ENCODE measurements at places on chromosomes 2 and 18.

- DNase-seq: no peak
These were observed 1229.0 kb upstream of the NRXN1 start for GRCh38 chr2:52260904-52261303.

- no peak for DNase-seq
These were observed 483.8 kb downstream of the GALR1 start for GRCh38 chr18:77733292-77733903.

DNA sequence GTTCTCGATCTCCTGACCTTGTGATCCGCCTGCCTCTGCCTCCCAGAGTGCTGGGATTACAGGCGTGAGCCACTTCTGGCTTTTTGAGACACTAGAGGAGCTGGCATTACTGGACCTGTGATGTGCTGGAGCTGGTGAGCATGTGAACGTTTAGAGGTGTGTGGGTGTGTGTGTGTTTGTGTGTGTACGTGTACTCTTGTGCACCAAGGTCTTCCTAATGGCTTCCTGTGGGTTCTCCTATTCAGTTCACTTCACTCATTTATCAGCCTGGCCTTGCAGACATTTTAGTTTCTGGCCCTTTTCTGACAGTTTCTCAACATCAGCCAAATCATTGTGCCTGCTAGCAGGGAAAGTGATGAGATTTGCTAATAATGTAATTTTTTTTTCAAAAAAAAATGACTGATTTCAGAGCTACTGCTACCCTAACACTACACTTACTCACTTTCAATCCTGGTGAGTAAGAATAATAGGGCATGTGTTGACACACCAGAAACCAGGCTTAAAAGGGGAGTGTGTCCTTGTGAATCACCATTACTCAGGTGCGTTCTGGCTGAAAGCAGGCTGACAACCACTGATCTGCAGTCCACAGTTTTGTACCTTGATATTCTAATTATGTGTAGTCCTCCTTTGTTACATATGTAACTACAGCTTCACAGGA lies 41.0 kb upstream of the ACTR3 start:
- DNase-seq: peak; percentile 70

DNA sequence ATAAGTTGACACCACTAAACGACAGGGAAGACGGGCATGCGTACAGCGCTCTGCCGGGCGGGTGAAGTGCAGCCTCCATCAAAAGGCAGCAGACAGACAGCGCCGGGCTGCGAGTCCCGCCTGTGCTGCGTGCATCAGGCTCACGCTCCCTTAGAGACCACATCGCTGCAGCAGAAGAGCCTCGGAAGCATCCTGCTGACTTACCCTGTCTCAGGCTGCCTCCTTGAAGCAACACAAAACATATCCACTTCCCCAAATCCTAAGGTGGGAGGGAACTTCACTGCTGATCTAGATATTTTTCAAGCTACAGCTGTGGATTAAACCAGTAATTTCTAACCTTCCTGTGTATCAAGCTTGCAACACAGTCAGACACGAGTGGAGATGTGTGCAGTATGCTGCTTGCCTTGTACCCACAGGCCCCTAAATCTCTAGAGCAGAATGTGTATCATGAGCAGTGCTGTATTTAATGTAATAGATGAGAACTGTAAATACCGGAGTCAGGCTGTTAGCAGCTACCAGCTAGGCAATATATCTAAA lies 6.4 kb downstream of the MYT1L start:
- no peak for DNase-seq

DNA sequence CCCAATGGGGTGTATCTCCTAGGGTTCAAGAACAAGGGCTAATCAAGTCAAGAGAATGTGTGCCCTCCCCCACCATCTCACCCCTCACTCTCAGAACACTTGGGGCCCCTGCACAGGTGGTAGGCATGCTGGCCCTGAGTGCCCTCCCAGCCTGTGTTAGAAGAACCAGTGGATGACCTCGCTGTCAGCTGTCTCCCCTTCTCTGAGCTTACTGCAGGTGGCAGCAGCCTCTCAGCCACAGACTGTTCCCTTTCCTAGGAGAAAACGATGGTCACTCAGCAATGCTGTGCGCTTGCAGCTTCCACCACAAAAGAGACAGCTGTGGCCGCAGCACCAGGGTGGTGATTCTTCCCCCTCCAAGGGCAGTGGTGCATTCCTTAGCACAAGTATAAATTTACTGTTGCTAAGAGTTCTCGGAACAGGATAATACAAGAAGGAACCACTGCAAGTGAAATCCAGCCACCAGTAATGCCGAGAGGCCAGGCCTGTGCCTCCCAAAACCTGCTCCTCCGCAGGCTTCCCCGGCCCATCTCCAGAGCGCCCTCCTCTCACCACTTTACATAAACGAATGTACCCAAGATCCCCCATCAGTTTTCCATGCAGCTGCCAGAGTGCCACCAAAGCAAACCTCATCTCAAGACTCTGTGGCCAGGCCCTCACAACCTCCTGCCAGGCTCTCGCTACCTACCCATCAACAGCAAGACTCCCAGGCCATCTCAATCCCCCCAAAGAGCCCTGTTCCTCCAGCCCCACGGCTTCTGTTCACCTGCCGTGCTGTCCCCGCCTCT lies 935 bp upstream of the RAMP1 start:
- DNase-seq: peak; percentile 68
